ENCODE measurements at places on chromosomes 16 and 17.
A peak's percentile ranks its signal among the peaks of the same experiment; 100 is the strongest.

DNA sequence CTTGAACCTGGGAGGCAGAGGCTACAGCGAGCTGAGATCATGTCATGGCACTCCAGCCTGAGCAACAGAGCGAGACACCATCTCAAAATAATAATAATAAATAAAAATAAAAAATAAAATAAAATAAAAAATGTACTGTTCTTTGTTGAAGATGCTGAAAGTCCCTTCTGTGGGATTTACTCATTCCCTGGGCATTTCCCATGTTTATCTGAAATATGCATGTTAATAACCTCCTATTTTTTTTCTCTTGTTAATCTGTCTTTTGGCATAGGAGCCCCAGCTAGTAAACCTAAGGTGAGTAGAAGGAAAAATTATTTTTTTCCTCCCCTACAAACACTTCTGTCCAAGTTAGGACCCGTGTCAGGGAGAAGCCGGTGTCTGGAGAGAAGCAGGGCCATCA is 34.4 kb downstream of the TMEM92 start:
- DNase-seq = peak; percentile 28

GRCh38 chr17:6427279-6427781 is 7.6 kb downstream of the AIPL1 start:
- DNase-seq = peak; percentile 9

GRCh38 chr16:58346831-58347371 is 45.4 kb upstream of the GINS3 start:
- DNase-seq = no peak

DNA sequence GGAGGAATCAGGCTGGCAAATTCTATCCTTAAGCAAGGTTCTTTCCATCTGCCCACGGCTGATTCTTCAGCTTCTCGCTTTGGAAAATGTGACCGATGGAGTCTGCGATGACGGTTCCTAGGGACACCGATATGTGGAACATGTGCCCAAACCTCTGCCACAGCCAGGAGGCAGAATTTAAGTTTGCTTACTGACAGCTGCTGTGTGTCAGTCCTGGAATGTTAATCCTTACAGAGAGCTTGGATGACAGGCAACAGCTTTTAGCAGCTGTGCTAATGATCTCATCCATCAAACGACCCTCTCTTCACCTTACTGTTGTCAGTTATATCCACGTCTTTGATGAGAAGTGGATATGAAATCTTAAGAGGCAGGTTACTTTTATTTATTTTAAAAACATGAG is 11.4 kb upstream of the MYH13 start:
- DNase-seq = no peak

- DNase-seq = no peak
Measured at GRCh38 chr17:61087024-61087423, 312.6 kb upstream of the TBX2 start.

GRCh38 chr16:23014592-23014991 is 134.7 kb downstream of the USP31 start:
- no peak for DNase-seq

DNA sequence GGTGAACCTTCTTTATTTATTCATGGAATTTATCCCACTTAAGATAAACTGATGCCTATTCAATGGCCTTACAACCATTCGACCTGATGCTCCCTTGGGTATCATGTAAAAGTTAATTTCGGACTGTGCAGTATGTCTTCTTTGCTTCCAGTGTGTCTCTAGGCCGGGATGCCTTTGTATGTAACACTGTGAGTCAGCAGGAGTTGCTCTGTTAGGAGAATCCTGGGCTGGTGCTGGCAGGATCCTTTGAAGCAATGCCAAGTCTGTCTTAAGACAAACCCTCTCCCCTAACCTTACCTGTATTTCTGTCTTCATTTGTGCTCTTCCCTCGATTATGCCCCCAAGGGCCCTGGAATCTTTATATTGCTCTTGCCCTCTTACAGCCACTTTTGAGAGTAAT is 37.9 kb upstream of the ABCA8 start:
- DNase-seq = no peak

- DNase-seq = no peak
Measured at GRCh38 chr17:79831265-79832217, 7.7 kb downstream of the CBX4 start.

DNA sequence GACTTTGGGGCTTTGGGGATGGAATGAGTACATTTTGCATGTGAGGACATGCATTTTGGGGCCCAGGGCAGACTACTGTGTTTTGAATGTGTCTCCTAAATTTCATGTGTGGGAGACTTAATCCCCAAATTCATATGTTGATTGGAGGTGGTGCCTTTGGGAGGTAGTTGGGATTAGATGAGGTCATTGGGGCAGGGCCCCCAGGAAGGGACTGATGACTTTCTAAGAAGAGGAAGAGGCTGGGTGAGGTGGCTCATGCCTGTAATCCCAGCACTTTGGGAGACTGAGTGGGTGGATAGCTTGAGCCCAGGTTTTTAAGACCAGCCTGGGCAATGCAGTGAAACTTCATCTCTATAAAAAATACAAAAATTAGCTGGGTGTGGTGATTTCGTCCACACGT is 42.8 kb upstream of the RAI1 start:
- no peak for DNase-seq

Measured in fibroblast of skin of back (primary cell).